ENCODE measurements at places on chromosomes 2 and 18. TPM values are rescaled to one million over a fixed set of nuclear protein-coding genes. Genes with fewer than 3 reads are reported as not detected.

POTEE gene
- total RNA-seq: 0.44 TPM

THSD7B gene
- total RNA-seq: not detected

LOXHD1 gene
- not detected for total RNA-seq

UGT1A5 gene
- not detected for total RNA-seq

VAMP5 gene
- total RNA-seq: 85.9 TPM

HAAO gene
- not detected for total RNA-seq

KDSR gene
- 17.7 TPM for total RNA-seq

CAD gene
- total RNA-seq: 24.0 TPM

PID1 gene
- total RNA-seq: 0.20 TPM

SERPINB11 gene
- not detected for total RNA-seq

MFSD2B gene
- total RNA-seq: under 0.01 TPM

GALM gene
- total RNA-seq: 4.1 TPM

PDCD1 gene
- total RNA-seq: not detected

SLC4A1AP gene
- total RNA-seq: 14.6 TPM

CHRNG gene
- total RNA-seq: not detected

ASXL2 gene
- 4.4 TPM for total RNA-seq

TMEM247 gene
- not detected for total RNA-seq

LHCGR gene
- not detected for total RNA-seq

SS18 gene
- total RNA-seq: 43.2 TPM

POTEC gene
- not detected for total RNA-seq

RGPD4 gene
- not detected for total RNA-seq

ITPRIPL1 gene
- 2.0 TPM for total RNA-seq

TLX2 gene
- total RNA-seq: not detected

IL1F10 gene
- total RNA-seq: not detected

CYTIP gene
- total RNA-seq: not detected

SPHKAP gene
- total RNA-seq: not detected

HEATR5B gene
- 20.9 TPM for total RNA-seq

FOXD4L1 gene
- under 0.01 TPM for total RNA-seq

FBXO41 gene
- 0.22 TPM for total RNA-seq

ST8SIA3 gene
- total RNA-seq: not detected

PIEZO2 gene
- 256 TPM for total RNA-seq

TTC39C gene
- total RNA-seq: 1.2 TPM

FHOD3 gene
- under 0.01 TPM for total RNA-seq

SLC4A5 gene
- 0.20 TPM for total RNA-seq

SRBD1 gene
- 16.5 TPM for total RNA-seq

PLB1 gene
- total RNA-seq: 0.22 TPM

WIPF1 gene
- total RNA-seq: 7.3 TPM

KCNIP3 gene
- total RNA-seq: under 0.01 TPM

CIAO1 gene
- 89.5 TPM for total RNA-seq

CCT7 gene
- total RNA-seq: 353 TPM

SLC16A14 gene
- total RNA-seq: under 0.01 TPM

DCDC2C gene
- not detected for total RNA-seq

NEU2 gene
- total RNA-seq: not detected

ADD2 gene
- 7.2 TPM for total RNA-seq

PGAP1 gene
- total RNA-seq: 4.1 TPM

ACMSD gene
- not detected for total RNA-seq

PROKR1 gene
- total RNA-seq: not detected

C2orf80 gene
- total RNA-seq: not detected

DPP4 gene
- 79.6 TPM for total RNA-seq

MRPS5 gene
- 48.2 TPM for total RNA-seq

TNP1 gene
- total RNA-seq: not detected

RRM2 gene
- total RNA-seq: 5.6 TPM

TNFRSF11A gene
- total RNA-seq: 18.7 TPM

CCDC148 gene
- total RNA-seq: 0.20 TPM

CPLX4 gene
- total RNA-seq: not detected

REG3A gene
- total RNA-seq: not detected

All from lung microvascular endothelial cell (primary cell).